Sigmoid colon (tissue), 7 donors: ENCODE measurements at places on chromosomes 3 and 15.

GRCh38 chr3:161579395-161580126, 83.0 kb downstream of the OTOL1 start:
- DNase-seq, result no peak
- peaks cover 19% of the 10 kb centered on the region for H3K4me1 ChIP-seq
- no peak overlapping the region for H3K27ac ChIP-seq
- H3K27me3 ChIP-seq, result no peaks in the 10 kb centered on the region

GRCh38 chr3:24237971-24238706, 256.5 kb downstream of the THRB start:
- H3K27ac ChIP-seq, result peak overlapping the region; percentile 35
- H3K4me1 ChIP-seq, result peaks cover 37% of the 10 kb centered on the region
- no peak overlapping the region for H3K4me3 ChIP-seq
- DNase-seq, result no peak

DNA sequence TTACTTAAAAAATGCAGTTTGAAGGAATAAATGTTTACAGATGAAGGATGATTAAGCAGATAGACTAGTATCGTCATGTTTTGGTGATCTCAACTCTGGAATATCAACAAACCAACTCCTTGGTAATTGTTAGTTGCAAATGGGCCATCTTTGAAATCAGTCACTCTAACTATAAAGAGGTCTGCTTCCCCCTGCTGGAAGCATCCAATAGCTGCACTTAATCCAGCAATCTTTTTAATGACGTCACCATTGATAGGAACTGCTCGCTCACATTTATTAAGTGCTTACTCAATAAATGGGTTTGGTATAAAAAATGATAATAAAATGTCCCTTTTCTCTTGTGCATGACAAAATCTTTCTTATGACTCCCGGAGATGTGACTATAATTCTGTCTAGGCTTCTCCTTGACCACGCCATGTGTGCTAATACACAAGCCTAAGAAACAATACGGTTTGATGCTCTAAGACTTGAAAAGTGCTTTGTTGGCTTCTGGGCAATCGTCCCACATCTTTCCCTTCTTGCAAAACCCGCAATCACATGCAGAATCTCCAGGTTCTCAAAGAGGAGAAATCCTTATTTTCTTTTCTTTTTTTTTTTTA, 227.6 kb upstream of the POU1F1 start:
- H3K27ac ChIP-seq, result no peak overlapping the region
- H3K27me3 ChIP-seq, result no peaks in the 10 kb centered on the region
- no peaks in the 10 kb centered on the region for H3K36me3 ChIP-seq
- no peak overlapping the region for H3K4me3 ChIP-seq

DNA sequence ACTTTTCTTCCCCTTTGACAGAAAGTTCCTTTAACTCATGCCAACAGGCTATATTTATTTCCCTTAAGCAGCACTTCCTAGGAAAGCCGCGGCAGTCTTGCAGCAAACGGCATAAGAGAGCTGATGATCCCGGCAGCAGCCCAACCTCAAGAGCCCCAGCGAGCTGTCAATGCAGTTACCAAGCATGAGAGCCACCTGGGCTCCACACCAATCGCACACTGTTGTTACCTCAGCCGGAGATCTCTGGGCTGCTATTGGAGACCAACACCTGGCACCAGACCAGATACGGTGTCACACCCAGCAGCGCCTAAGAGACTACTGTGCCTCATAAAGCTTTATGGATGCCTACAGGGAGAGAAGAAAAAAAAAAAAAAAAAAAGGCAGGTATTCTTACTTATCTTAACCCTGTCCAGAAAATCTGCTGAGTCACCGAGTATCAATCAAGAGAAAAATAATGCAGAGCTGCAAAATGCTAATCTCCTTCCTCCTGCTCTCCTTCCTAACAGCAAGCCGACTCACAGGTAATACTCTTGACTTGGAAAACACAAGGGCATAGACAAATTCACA, 11.7 kb downstream of the ABCC5 start:
- peaks cover 29% of the 10 kb centered on the region for H3K36me3 ChIP-seq
- no peak overlapping the region for H3K27ac ChIP-seq

DNA sequence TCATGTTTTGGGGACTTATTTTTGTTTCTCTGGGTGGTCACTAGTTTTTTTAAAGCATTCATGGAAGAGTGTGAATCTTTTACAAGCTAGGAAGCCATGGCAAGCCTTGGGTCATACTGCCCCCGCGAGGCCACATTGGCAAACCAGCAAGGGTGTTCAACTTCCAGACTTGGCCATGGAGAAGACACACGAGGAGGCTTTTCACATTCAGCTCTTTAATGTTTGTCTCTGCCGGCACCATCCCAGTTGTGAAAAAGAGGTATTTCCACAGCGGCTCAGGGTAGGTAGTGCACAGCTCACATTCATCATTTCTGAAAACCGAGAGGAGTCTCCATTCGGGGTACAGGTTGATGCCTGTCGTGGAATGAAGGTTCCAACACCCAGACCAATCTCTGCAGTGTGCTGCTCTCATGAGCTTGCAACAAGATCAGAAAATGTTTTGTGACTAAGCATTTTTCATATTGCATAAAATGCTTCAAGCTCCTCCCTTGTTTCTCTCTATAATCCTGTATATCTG, 7.7 kb downstream of the CCR5 start:
- no peak overlapping the region for H3K4me3 ChIP-seq
- H3K27me3 ChIP-seq, result no peaks in the 10 kb centered on the region
- H3K36me3 ChIP-seq, result no peaks in the 10 kb centered on the region
- H3K4me1 ChIP-seq, result peaks cover 6% of the 10 kb centered on the region

DNA sequence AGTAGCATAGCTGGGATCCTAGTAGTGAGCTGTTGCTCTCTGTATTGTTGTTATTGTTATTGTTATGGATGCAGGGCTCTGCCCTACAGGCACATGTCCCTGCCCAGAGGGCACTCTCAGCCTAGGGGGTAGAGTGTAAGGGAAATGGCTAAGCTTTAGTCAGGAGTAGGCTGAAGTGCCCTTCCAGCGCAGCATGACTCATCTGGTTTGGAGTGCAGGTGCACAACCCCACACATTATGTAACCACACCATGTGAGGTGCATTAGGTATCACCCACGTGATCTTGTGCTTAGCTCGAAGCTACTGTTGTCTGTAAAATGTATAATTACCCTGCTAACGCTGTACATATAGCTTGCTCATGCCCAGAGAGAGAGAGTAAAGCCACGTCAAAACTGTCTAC, 48.3 kb upstream of the TIPARP start:
- no peaks in the 10 kb centered on the region for H3K4me1 ChIP-seq
- no peaks in the 10 kb centered on the region for H3K27me3 ChIP-seq
- no peak overlapping the region for H3K27ac ChIP-seq
- H3K36me3 ChIP-seq, result no peaks in the 10 kb centered on the region
- H3K4me3 ChIP-seq, result no peak overlapping the region
- no peak for DNase-seq

GRCh38 chr3:195025056-195025883, 245.7 kb downstream of the XXYLT1 start:
- H3K4me3 ChIP-seq, result no peak overlapping the region
- no peaks in the 10 kb centered on the region for H3K36me3 ChIP-seq
- DNase-seq, result peak; percentile 13
- no peaks in the 10 kb centered on the region for H3K4me1 ChIP-seq
- no peaks in the 10 kb centered on the region for H3K27me3 ChIP-seq

DNA sequence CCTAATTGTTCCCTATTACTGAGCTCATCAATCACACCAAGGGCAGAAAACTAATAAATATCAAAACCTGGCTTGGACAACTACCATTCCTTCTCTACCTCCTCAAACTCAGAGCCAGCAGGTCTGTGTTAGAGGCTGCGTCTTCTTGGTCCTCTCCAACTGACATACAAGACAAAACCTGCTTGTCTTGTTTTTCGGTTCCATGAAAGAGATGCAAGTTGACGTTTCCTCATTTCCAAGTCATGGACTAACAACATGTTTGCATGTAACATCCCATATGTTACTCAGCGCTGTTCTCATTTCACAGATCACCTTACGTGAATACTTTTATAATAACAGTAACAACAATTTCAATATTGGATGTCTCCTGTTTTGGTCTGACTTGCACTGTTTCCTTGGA, 110.9 kb downstream of the LMLN start:
- H3K27ac ChIP-seq, result no peak overlapping the region
- no peaks in the 10 kb centered on the region for H3K27me3 ChIP-seq
- no peak for DNase-seq
- H3K4me3 ChIP-seq, result no peak overlapping the region
- no peaks in the 10 kb centered on the region for H3K36me3 ChIP-seq

DNA sequence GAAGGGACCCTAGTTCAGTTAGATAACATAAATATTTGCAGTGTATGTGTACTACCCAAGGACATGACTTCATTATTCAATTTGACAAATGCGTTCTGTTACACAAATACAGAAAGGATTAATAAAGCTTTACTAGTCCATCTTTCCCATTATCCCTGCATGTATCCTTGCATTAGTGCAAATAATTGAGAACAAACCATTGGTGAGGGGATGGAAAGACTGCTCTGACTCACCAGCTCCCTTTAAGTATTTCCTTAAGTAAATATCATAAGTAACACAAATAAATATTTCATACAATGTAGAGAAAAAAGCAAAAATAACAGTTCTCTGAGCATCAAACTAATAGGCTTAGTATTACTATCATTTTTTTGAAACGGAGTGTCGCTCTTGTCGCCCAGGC, 1.9 kb upstream of the GPD1L start:
- DNase-seq, result no peak
- H3K27ac ChIP-seq, result no peak overlapping the region
- peaks cover 31% of the 10 kb centered on the region for H3K4me1 ChIP-seq
- no peaks in the 10 kb centered on the region for H3K27me3 ChIP-seq
- no peak overlapping the region for H3K4me3 ChIP-seq

- DNase-seq, result no peak
- H3K36me3 ChIP-seq, result no peaks in the 10 kb centered on the region
- H3K4me3 ChIP-seq, result no peak overlapping the region
- no peaks in the 10 kb centered on the region for H3K4me1 ChIP-seq
These were observed 161.8 kb upstream of the IQSEC1 start for GRCh38 chr3:13235079-13235478.

- H3K27ac ChIP-seq, result no peak overlapping the region
- no peak overlapping the region for H3K4me3 ChIP-seq
- no peaks in the 10 kb centered on the region for H3K4me1 ChIP-seq
These were observed 82.0 kb upstream of the SOX2 start for GRCh38 chr3:181629711-181630110.

DNA sequence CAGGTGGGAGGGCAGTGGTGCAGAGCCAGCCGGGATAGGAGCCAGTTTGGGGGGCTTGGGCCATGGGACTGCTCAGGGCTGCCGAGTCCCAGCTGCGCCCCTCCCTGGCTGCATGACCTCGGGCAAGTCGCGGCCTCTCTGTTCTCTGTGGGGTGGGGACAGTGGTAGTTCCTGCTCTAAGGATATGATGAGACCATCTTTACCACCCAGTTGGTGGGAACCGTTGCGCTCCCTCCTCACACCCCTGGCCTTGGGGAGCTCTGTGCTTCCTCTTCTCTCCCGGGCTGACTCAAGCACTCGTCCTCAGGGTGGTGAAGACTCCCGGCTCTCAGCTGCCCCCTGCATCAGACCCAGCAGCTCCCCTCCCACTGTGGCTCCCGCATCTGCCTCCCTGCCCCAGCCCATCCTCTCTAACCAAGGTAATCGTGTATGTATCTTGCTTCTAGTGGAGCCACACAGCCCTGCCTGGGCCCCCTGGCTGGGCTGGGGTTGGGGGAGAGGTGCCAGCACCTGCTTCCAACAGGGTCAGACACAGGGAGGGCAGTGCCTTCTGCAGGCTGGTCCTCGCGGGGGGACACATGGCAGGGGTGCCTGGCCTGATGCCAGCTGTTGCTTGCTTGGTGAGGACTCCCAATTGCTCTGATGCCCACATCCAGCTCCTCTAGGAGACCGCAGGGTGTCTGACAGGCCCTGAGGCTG, 15.1 kb upstream of the STAB1 start:
- no peaks in the 10 kb centered on the region for H3K27me3 ChIP-seq
- no peak for DNase-seq
- H3K4me3 ChIP-seq, result no peak overlapping the region
- H3K27ac ChIP-seq, result no peak overlapping the region
- peaks cover 61% of the 10 kb centered on the region for H3K36me3 ChIP-seq

DNA sequence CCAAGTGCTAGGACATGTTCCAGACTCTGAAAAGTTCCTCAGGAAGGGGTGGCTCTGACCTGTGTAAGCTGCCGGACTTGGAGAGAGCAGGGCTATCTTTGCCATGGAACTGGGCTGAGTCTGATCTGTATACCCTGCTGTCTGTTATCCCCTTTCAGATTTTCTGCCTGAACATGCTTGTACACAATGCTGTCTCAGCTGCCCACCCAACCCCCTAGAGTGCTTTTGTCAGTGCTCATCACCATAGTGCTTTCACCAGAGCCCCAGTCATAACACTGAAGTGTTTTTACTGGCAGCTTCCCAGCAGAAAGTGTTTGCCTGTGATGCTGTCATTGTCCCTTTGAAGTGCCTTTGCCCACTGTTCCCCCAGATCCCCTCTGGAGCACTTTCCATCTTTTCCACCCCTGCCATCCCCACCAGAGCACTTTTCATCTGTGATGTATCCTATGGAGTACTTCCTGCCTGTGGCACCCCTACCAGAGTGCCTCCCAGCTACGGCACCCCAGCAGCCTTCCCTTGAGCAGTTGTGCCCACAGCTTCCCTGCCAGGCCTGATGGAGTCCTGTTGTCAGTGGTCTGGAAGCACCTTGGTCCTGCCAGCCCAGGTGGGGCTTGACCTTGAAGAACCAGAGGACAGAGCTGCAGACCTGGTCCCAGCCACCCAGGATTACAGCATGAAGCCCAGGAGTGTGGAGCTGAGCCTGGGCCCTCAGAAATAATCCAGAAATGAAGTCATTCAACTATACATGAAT, 397.7 kb downstream of the DIPK2A start:
- no peak overlapping the region for H3K27ac ChIP-seq
- no peaks in the 10 kb centered on the region for H3K27me3 ChIP-seq
- peak; percentile 60 for DNase-seq
- H3K4me3 ChIP-seq, result no peak overlapping the region

DNA sequence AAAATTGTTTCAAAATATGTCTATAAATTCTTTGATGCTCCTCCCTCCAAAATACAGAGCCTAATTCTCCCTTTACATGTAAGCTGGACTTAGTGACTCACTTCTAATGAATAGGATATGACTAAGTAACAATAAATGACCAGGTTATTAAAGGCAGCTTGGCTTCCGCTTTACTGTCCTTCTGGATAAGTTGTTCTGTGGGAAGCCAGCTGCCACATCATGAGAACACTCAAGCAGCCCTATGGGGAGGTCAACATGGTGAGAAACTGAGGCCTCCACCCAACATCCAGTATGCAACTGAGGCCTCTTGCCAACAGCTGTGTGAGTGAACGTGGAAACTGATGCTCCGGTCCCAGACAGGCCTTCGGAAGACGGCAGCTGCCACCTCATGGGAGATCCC, 247.3 kb upstream of the CHRM5 start:
- no peak overlapping the region for H3K4me3 ChIP-seq

DNA sequence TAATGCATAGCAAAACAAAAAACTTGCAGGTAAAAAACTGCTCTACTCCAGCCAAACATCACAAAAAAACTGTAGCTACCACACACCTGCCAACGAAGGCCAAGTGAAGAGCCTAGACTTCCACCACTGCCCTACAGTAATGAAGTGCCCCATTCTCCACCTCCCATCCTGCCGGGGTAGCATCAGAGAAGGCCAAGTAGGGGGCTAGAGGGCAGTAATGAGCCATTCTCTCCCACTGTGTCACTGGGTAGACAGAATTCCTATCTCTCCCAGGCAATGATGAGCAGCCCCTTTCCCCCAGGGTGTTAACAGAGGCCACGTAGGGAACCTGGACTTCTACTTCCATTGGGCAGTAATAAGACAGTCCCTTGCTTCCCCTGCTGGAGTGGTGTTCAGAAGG, 9.5 kb downstream of the SEC22C start:
- no peak overlapping the region for H3K27ac ChIP-seq
- no peaks in the 10 kb centered on the region for H3K36me3 ChIP-seq
- no peak for DNase-seq
- H3K4me3 ChIP-seq, result no peak overlapping the region
- no peaks in the 10 kb centered on the region for H3K4me1 ChIP-seq

- DNase-seq, result no peak
- H3K27me3 ChIP-seq, result no peaks in the 10 kb centered on the region
- H3K4me1 ChIP-seq, result no peaks in the 10 kb centered on the region
These were observed 281.7 kb downstream of the ROBO2 start for GRCh38 chr3:77321646-77322045.
